ENCODE measurements at places on chromosomes 13 and 19.

GRCh38 chr19:46179076-46179759, 31.2 kb downstream of the IGFL2 start:
- no peak for DNase-seq

DNA sequence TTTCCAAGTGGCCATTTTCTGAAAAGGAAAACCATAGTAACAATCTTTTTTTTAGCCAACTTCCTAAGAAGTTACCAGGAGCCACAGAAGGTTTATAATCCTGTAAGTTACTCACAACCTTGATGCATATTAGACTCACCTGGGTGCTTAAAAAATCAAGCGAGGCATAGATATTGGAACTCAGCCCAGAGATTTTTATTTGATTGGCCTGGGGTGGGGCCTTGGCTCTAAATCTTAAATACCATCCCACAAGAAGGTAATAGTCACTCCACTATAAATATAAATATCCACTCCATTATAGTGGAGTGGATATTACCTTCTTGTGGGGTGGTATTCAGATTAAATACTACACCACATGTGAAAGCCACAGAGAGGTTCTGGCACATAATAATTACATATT, 429.6 kb downstream of the RFC3 start:
- no peak for DNase-seq

- DNase-seq = no peak
Observed at GRCh38 chr13:24650161-24650560, 30.0 kb upstream of the ATP12A start.

DNA sequence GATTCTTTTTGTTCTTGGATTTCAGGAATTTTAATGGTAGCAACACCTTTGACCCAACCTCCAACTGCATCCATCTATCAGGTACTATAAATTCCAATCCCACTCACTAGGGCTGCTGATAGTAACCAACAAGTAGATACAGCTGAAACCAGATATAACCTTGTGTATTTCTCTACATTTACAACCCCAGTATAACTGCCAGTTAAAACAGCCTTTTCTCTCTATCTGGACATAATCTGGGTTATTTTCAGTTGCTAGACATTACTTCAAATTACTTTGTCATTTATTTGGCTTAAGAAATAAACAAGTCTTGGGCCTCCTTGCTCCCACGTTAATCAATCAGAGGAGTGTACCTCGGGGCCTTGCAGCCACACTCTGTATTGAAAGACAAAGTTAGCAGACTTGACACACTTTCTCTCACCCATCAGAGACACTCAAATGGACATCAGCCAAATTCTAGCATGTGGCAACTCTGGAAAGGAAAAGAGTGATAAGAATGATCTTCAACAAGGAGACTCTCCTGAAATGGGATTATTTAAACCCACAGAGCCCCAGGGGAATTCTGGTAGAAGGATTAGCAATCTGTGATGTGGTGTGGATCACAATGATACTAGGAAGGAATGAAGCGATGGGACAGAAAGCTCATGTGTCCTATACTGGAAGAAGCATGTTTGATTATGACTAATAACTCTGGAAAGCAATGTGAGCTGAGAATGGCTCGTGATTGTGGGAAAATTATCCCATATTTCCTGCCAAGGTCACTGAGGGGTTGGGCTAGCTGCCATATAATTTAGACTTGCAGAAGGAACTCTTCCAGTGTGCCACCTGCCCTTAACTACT, 157.5 kb downstream of the FLT1 start:
- DNase-seq = no peak

DNA sequence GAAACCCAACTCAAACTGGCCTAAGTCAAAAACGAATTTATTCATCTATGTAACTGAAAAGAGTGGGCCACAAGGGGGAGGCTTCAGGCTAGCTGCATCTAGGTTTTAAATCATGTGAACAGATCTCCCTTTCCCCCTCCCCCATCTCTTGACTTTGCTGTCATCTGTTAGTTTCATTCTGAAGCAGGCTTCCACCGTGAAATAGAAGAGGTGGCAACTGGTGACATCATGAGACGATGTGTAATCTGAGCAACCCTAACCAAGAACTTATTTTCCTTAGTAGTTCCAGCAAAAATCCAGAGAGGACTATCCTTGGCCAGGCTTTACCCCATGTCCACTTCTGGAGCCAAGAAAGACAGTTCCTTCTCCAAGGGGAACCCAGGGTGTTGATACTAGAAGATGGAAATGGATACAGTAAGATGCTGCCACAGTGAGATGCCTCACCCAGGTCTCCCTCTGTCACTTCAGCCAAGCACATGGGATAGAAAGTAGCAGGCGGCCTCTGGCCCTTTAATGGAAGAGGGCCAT, 9.4 kb downstream of the SAMD4B start:
- DNase-seq = no peak

DNA sequence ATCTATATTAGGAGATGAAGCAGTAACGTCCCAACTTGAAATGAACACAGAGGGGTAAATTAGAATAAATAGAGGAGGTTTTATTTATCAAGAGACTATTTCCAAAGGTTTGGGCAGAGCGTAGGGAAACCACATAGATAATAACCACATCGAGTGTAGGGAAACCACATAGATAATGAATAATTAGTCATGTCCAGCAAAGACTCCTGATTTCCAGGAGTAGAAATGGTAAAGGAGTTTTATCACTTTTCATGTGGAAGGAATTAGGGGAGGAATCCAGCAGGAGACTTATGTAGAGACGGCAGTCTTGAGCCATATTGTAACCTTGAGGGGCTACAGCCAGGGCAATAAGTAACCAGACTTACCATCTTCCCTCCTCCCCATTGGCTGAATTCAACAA, 136.3 kb upstream of the CSNK1A1L start:
- no peak for DNase-seq

GRCh38 chr13:105957769-105958438, 577.6 kb downstream of the EFNB2 start:
- no peak for DNase-seq

GRCh38 chr13:20144141-20144850, 16.6 kb downstream of the GJA3 start:
- DNase-seq = no peak

DNA sequence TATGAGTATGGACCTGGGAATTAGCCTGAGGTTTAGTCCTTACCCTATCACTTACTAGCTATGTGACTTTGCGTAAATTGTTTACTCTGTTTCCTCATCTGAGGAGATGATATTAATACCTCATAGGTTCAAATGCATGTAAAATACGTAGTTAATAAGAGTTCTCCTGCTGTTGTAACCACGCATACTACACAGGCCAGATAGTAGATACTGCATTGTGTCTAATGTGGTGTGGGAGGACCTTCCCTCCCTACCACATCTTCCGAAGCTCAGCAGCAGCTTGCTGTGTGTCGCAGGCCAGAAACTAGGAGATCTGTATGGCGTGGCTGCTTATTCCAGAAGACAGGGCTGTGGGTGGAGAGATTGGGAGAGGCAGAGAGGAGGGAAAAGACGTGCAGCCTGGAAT, 23.0 kb downstream of the GTF2F2 start:
- DNase-seq = no peak

- DNase-seq = no peak
Observed at GRCh38 chr13:104315606-104316005, 1249.4 kb upstream of the SLC10A2 start.

- no peak for DNase-seq
Observed at GRCh38 chr19:389255-389934, 19.6 kb downstream of the C2CD4C start.

GRCh38 chr13:52837850-52838249, 10.6 kb downstream of the PCDH8 start:
- no peak for DNase-seq

DNA sequence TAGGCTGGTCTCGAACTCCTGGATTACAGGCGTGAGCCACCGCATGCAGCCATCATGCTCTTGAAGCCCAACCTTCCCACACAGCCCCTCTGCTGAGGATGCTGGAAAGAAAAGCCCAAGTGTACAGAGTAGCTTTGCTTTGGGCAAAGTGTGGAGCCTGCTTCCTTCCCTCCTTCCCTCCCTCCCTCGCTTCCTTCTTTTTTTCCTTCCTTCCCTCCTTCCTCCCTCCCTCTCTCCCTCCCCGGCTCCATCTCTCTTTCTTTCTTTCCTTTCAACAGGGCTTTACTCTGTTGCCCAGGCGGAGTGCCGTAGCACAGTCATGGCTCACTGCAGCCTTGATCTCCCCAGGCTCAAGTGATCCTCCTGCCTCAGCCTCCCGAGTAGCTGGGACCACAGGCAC, 2.7 kb downstream of the CC2D1A start:
- DNase-seq = no peak

DNA sequence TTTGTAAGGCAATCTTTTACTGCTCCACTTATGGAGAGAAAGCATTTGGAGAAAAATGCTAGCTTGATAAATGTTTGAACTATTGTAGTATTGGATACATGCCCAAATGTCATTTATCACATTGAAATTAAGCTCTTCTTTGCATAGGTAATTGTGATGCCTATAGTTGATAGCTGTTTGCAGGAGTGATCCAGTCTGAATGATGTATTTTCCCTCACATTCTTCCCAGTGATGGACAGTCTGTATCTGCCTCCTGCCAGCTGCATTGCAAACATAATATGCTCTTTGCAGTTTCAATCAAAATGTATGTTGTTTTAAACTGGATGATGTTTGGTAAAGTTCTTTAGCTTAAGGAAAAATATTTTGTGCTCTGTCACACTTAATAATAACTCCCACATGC, 89.8 kb downstream of the EDNRB start:
- no peak for DNase-seq

GRCh38 chr19:54475706-54476105, 2.6 kb upstream of the CDC42EP5 start:
- DNase-seq = no peak

DNA sequence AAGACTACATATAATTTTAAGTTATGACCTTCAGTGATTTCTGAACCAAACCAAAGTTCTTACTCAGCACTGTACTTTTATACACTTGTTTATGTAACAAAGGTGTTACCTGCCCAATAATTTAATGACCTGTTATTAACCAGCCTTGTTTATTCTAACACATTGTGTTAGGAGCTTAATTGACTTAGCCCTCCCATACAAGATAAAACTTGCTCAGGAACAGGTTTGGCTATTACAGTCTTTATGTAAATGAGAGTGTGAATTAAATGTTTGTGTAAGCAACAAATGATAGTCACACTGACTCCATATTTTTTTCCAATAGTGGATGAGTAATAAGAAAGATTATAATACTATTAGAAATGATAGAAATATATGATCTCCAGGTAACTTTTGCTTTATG, 51.8 kb upstream of the MYCBP2 start:
- no peak for DNase-seq

DNA sequence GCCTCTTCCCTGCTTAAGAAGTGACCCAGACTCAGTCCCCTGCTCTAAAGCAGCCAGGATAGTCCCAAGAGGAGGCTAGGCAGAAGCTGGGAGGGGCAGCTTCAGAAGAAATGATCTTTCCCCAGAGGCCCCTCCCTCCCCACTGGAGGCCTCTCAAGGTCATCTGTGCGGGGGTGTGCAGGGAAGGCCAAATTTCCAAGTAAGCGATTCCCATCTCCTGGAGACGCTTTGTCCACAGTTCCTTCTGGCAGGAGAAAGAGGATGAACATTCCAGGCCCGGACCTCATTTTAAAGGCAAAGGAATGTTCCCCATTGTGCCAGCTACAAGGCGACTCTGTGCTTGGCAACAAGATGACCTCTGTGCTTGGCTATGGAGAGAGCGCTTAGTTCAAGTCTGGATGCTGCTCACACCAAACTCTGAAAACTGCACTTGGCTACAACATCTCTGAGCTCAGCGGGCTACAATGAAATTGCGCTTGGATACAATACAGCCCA, 23.5 kb downstream of the COL5A3 start:
- DNase-seq = no peak

- peak; percentile 96 for DNase-seq
Observed at GRCh38 chr13:110520431-110521295, 40.9 kb downstream of the RAB20 start.

DNA sequence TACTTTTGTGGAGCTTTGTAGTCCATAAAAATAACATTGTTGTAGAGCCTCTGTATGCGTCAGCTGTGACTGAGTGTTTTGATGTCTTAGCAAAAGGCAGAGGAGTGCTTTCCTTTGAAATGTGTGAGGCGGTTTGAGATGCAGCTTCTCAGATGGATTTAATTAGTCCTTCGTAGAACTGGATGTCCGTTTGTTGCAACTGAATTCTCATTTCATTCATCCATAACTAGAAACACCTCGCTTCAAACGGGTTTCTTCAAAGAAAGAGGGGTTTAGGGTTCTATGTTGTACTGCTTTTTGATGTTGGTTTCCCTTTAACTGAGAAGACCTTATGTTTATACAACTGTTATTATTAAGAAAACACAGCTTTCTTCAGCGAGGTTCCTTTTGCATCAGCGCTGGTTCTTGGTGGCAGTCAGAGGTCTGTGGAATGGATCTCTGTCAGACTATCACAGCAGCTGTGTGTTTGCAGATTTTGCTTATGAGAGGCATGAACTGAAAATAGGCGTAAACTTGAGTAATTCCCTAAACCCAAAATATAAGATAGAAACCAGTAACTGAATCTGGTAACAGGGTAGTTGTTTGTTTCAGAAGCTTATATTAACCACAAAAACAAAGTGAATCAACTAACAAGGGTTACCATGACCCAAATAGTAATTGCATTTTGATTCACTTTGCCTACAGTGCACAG, 194.4 kb downstream of the GGACT start:
- DNase-seq = no peak

GRCh38 chr13:23870356-23871140, 18.7 kb downstream of the MIPEP start:
- DNase-seq = no peak

- peak; percentile 51 for DNase-seq
Observed at GRCh38 chr19:49664171-49665035, 1.3 kb downstream of the IRF3 start.

DNA sequence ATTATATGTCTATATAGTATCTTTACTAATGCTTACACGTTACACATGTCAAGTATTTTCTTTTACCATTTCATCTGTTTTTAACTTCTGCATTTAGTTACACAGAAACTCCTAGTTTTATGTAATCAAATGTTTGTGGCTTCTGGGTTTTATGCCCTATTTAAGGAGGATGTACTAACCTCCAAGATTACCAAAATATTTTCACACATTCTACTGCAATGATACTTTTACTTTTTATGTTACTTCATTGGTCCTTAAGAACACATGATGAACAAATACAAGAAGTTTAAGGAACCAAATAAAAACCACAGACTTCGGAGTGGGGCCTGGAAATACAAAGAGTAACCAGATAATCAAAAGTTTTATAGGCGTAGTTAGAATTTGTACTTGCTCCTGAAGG, 37.2 kb downstream of the ZC3H13 start:
- no peak for DNase-seq

GRCh38 chr13:40352380-40352778, 314.1 kb downstream of the FOXO1 start:
- no peak for DNase-seq

DNA sequence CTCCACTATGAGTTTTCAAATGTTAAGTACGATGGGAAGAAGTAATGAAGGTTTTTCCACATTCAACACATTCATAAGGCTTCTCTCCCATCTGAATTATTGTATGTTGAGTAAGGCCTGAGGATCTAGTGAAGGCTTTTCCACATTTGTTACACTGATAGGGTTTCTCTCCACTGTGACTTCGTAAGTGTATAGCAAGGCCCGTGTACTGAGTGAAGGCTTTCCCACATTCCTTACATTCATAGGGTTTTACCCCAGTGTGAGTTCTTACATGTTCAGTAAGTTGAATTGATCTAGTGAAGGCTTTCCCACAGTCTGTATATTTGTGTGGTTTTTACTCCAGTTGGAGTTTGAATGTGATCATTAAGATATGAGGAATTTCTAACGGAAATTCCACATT, 44.4 kb downstream of the ZNF846 start:
- DNase-seq = no peak

- DNase-seq = peak; percentile 100
Observed at GRCh38 chr13:80454245-80454644, 113.3 kb upstream of the SPRY2 start.

GRCh38 chr19:31910224-31910623, 435.2 kb upstream of the ZNF507 start:
- DNase-seq = no peak
